ENCODE measurements at places on chromosomes 6 and 20.

DNA sequence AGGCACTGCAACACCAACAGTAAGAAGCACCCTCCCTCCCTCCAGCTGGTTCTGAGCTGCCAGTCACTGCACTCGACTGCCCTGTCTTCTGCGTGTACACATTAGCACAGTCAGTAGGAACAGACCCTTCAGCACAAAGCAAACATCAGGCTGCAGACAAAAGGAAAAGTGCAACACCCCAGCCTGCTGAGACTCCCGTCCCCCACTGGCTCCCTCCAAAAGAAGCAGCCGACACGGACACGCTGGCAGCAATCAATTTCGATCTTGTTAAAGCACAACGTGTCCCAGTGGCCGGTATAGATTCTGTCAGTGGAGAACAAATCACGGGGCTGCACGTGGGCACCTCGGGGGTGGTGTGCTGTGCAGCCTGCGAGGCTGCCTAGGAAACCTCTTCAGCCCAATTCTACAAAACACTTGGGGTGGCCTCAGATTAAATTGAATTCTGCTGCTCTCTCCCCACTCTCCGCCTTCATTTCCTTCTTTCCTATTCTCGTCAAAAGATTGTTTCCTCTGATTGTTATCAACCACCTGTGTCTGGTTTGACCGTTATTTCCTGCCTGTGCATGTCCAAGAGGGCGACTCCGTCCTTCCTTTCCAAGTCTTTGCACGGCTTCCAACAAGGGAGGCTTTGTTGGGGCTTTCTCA is 38.7 kb downstream of the TRAF3IP2 start:
- DNase-seq: peak; percentile 58

DNA sequence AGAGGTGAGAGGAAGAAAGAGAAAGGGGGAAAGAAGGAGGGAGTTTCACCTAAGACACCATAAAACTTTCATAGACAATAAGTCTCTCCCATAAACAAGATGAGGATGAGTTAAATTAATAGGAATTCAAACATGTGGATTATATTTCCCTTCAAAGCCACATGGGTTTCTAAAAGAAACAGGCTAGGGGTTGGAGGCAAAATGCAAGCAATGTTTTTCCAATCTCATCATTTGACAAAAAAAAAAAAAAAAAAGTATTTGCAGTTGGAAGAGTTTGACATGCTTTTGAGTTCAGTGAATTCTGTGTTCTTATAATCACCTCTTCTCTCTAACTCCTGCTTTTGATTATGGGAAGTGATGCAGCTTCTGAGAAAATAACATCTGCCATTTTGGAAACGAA is 286.5 kb upstream of the PRND start:
- no peak for DNase-seq

DNA sequence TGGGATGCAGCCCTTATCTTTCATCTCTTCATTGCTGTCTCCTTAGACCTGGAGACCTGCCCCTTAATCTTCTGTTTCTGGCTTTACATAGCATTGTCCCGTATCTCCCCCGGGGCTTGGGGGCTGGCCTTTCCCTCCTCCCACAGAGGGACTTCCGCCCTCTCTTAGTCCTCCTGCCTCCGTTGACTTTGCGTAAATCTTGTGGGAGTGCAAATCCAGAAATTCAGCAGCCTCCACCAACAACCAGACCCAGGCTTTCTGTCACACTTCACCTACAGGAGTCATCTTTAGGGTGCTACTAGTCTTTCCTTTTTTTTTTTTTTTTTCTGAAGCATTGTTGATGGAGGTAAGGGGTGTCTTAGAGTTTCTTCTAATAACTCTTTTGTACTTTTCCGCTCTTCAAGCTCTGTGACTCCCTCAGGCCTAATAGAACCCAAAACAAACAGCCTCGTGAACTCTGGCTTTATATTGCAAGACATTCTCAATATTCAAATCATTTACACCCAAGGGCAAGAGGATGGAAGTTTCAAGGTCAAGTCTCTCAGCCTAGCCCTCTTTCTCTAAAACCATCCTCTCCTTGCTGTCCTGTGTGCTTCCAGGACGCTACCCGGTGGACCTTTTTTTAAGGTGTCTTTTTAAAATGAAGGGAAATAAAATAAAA is 66.2 kb downstream of the RREB1 start:
- DNase-seq: peak; percentile 96

DNA sequence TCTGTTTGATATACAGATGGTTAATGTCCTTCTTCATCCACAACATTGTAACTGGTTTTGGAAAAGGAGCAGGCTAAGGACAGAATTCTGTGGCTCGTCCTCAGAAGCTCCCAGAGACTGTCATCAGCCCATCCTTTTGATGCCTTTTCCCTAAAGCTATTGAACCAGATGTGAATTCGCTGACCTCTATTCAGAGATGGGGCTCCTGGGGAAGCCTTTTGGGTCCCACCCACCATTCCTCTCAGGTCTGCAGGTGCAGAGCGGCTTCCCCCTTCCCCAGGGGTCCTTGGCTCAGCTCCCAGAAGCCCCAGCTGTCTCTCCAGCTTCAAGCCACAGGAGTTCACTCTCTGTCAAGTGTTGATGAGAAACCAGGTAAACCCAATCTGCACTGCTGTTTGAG is 191.7 kb downstream of the SMOC2 start:
- no peak for DNase-seq

GRCh38 chr20:43442282-43442880 is 15.3 kb upstream of the SRSF6 start:
- no peak for DNase-seq

DNA sequence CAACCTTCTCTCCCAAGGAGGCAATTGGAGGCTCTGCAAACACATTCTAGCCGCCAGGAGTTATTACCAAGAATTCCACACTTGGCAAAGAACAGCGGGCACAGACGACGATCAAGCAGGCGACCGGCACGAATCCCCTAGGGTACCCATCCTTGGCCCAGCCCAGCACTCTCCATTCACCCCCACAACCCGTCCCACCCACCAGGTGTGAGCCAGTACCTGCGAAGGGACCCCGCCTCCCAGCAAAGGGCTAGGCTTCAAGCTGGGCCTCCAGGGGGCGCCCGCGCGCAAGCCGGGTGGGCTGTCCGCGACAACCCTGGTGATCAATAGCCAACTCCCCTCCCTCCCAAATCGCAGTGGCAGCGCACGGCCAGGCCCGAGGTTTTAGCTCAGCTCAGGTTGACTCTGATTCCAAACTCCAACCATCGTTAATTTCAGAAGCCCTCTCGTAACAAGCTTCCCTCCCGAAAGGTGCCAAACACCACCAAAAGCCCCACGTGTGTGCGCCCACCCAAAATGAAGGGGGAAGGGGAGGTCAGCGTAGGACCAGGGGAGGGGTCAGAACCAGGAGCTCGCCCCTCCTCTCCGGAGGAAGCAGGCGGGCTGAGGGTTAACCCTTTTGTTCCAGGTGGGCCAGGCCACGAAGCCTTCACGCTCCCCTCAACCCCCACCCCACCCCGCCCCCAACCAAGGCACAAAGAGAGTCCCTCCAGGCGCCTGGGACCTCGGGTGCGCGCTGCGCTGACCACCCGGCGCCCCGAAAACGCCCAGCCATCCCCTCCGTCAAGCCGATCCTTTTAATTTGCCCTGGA is 2.1 kb downstream of the SALL4 start:
- DNase-seq: peak; percentile 45

DNA sequence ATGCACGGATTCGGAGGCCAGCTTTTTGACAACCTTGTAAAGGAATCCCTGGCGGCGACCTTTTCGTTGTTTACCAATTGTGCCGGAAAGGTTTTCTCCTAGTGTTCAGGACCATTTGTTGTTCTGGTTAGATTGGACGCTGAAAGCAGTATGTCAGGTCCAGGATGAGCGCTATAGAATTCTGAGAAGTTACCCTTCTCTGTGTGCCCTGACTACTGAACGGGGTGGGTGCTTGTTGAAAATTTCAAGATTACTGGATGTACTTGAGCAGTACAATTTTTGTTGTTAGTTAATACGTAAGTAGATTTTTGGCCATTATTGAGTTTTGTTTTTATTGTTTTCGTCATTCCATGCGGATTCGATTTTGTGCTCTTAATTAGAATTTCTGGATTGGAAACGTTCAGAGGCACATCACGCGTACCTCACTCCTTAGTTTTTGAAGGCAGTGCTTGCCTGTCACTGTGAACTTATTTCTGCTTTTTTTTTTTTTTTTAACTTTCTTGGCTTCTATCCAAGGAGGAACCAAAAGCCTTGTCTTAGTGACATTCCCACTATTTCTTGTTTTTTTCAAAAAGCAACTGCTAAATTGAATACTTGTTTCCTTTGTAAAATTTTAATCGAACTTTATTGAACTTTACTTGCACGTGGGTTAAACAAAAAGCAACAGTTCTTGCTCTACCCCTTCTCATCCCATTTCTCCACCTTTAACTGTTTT is 898 bp downstream of the XRN2 start:
- peak; percentile 37 for DNase-seq

DNA sequence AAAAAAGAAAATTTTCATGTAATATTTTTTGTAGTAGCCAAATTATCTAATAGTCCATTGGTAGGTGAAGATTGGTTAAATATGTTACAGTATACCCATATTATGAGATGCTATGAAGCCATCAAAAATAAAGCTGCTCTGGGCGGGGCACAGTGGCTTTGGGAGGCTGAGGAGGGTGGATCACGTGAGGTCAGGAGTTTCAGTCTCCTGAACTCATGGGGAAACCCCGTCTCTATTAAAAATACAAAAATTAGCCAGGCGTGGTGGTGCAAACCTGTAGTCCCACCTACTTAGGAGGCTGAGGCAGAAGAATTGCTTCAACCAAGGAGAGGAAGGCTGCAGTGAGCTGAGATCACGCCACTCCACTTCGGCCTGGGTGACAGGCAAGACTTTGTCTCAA is 360.5 kb downstream of the KIF16B start:
- no peak for DNase-seq

DNA sequence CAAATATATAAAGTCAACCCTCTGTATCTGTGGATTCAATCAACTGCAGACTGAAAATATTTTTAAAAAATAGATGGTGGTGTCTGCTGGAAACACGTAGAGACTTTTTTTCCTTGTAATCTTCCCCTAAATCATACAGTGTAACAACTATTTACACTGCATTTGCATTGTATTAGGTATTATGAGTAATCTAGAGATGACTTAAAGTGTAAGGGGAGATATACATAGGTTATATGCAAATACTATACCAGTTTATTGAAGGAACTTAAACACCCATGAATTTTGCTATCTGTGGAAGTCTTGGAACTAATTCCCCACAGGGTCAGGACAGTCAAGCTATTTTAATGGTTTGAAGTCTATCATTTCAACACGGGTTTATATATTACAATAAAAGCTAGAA is 10.2 kb downstream of the HDAC2 start:
- DNase-seq: no peak

- DNase-seq: peak; percentile 68
Observed at GRCh38 chr6:39037082-39037508, 11.5 kb upstream of the GLP1R start.

GRCh38 chr6:129492260-129492659 is 217.7 kb downstream of the ARHGAP18 start:
- no peak for DNase-seq

- no peak for DNase-seq
Observed at GRCh38 chr20:25280051-25280573, 32.2 kb downstream of the PYGB start.

- DNase-seq: no peak
Observed at GRCh38 chr20:19253916-19254820, 41.7 kb downstream of the SLC24A3 start.

DNA sequence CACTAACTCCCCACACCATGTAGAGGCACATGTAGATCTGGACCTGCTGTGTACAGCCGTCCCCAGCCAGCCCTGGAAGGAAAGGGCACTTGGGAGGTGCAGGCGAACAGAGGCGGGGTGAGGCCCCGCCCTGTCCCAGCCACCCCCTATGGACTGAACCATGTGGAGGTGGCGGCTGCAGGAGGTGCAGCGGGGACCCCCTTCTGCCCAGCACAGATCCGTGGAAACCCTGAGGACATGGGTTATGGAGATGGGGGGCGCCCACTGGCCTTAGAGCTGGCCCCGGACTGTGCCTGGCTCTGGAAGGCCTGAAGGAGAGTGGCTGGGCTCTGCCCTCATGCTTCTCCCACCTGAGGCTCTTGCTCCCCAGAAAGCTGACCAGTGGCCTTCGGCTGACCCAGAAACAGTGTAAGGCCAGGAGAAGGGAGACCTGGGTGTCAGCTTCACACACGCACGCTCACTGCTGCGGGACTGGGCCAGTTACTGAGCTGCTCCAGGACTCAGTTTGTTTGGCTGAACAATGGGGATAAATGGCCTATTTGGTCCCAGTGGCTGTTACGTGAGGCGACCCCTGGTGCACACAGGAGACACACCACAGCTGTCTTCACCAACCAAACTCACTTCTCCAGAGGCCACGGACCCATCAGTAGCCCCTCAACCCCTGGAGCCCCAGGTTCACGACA is 87.2 kb downstream of the GINS1 start:
- DNase-seq: no peak

DNA sequence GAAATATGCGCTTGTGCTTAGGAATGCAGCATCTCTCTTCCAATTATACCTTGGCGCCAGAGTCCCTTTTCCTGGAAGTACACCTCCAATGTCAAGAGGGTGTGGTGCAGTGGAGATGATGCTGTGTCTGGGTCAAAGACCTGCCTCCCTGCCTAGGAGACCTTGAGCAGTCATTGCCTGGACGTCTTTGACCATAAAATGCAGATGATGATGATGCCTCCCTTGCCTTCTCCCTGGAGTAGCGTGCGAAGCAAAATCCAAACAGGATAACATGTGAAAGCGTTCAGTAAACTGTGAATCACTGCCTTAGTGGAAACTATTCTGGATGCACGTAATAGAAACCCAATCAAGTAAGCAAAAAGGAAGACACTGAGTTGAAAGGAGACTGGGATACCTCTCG is 97.4 kb upstream of the ARMC2 start:
- no peak for DNase-seq

GRCh38 chr6:56022678-56023077 is 147.3 kb upstream of the BMP5 start:
- no peak for DNase-seq

- peak; percentile 68 for DNase-seq
Observed at GRCh38 chr20:49979030-49979832, 3.5 kb upstream of the SNAI1 start.

DNA sequence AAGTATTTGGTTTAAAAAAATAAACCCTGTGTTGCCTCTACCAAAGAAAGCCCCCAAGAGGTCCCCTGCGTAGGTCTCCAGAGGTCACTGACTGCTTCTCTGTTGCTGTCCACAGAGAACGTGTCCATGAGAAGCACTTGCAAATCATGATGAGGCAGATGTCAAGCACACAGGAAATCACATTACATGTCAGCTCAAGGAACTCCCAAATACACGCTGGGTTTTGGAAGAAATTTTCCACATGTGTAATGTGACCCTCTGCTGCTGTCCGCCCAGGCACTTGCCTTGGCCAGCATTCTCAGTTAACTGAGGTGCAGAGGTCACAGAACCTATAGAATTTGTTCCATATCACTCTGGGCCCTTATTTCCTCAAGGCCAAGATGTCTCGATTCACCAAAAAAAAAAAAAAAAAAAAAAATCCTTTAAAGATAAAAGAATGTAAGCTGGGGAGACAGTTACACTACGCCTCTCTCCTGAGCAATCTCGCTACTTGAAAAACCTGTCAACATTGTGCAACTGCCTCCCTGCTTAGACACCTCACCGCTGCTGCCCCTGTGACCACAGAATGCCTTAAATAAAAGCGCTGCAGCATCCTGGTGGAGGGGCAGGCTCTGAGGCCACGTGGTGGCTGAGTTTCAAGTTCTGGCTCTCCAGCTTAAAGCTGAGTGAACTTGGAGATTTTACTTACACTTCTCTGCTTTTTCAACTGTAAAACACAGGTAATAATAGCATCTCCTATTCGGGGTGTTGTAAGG is 42.3 kb downstream of the SLC22A23 start:
- peak; percentile 21 for DNase-seq

- peak; percentile 26 for DNase-seq
Observed at GRCh38 chr20:34689486-34689885, 12.6 kb upstream of the PIGU start.

Data from NB4 (cell line).